ENCODE measurements at places on chromosomes 6 and 20.

DNA sequence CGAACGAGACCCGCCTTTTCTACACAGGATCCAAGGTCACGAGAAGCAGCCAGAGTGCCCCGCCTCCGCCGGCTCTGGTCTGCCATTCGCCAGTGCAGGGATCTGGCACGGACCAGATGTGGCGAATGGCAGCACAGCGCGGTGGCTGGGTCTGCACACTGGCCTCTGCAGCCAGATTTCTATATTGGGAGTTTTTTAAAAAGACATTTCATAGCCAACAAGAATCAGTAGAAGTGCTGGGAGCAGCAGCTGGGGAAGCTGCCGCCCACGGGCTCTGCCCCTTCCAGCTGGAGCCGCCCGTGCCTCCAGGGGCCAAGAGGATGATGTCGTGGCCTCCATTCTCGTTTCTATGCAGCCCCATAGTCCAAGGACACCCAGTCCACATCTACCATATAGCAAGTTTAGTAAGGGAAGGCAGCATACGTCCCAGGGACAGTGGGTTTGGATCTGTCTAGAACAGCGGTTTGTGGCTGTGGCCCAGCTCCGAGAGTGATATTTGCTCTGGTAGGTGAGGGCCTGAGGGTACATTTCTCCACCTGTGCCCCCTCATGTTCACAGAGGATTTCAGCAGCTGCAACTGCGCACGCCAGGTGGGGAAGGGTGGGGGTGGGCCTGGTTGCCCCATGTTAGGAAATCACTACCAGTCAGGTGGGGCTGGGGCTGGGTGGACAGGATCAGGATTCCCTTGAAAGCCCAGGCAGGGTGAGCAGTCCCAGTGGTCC is 333.7 kb downstream of the ZFAND3 start:
- no peak for DNase-seq

DNA sequence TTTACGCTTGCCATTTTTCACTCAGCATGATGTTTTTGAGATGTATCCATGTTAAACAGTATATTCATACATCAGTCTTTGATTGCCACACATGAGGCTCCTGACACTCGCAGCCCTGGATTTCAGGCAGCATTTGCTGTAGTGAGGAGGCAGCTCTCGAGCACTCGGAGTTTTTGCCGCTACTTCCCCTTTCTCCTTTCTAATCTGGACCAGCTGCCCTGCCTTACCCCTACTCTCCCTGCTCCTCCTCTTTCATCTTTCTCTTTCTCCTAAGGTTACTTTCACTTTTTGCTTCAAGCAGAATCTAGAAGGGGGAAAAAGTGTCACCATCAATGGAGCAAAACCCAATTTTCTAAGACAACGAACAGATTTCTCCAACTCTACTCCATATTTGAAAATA is 5.9 kb upstream of the CST3 start:
- DNase-seq = no peak

DNA sequence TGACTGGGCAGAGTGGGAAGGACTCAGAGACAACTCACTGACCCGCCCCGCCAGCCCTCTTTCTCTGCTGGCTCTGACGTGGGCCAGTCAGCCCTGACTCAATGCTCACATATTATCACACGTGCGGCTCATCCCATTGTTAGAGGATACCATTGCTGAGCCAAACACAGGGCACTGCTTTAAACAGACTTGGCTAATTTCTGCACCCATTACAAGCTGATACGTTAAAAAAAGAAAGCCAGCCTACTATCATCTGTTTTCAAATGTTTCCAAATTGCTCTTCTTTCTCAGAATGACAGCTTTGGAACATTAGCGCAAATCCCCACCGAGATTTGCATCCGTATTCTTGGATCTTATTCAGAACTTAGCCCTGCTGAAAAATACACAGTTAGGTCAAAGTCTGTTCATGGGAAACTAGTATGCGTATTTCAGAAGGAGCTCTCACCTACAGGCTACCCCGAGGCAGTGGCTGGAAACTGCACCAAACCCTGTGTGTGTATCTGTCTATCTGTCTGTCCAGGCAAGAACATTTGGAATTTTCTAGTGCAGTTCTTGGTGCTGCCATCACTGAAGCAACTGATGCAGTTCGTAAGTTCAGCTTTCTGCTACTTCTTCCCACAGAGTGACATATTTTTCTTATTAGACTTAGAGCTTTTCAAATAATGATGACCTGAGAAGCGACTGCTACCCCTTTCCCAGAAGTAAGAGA is 32.8 kb downstream of the RAMACL start:
- peak; percentile 55 for DNase-seq

DNA sequence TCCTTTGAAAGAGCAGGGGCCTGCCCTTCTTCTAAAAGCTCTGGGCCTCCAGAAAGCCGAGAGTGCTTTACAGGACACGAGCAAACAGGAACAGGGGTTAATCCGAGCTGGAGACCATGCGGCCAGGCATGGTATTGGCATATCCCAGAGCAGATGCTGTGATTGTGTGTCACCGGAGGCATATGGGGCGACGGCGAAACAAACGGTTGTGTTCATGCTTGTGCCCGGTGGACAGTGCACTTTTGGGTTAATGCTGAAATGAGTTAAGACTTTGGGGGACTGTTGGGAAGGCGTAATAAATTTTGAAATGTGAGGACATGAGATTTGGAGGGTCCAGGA is 1088.7 kb upstream of the DEFB115 start:
- no peak for DNase-seq

DNA sequence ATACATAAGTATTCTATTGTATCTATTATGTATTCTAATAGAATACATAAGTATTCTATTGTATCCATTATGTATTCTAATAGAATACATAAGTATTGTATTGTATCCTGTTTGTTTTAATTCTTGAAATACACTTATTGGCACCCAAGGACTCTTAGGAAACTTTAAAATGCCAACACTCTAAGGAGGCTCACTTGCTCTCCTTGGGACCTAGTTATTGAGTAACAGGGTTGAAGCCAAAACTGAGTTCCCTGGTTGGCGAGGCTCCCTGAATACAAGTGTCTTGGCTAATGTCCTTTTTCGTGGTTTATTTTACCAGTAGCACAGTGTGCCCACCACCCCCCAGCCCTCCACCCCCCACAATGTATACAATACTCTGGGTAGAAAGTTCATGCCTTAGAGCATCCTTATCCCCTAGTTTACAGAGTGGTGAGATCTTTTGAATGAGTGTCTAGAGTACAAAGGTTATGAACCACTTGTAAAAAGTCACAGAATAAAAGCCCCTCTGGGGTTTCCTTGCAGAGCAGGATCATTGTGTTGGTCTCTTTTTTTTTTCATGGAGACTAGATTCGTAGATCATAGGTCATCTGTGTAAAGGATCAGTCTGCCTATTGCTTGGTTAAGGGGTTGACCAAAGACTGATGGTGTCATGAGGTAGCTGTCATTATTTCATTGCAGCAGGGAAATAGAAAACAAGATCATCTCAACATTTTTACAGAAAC is 32.5 kb upstream of the PRDM1 start:
- DNase-seq = no peak

GRCh38 chr6:48505621-48506020 is 394.6 kb upstream of the PTCHD4 start:
- DNase-seq = no peak

- no peak for DNase-seq
These were observed 34.5 kb downstream of the KIF16B start for GRCh38 chr20:16538779-16539178.

DNA sequence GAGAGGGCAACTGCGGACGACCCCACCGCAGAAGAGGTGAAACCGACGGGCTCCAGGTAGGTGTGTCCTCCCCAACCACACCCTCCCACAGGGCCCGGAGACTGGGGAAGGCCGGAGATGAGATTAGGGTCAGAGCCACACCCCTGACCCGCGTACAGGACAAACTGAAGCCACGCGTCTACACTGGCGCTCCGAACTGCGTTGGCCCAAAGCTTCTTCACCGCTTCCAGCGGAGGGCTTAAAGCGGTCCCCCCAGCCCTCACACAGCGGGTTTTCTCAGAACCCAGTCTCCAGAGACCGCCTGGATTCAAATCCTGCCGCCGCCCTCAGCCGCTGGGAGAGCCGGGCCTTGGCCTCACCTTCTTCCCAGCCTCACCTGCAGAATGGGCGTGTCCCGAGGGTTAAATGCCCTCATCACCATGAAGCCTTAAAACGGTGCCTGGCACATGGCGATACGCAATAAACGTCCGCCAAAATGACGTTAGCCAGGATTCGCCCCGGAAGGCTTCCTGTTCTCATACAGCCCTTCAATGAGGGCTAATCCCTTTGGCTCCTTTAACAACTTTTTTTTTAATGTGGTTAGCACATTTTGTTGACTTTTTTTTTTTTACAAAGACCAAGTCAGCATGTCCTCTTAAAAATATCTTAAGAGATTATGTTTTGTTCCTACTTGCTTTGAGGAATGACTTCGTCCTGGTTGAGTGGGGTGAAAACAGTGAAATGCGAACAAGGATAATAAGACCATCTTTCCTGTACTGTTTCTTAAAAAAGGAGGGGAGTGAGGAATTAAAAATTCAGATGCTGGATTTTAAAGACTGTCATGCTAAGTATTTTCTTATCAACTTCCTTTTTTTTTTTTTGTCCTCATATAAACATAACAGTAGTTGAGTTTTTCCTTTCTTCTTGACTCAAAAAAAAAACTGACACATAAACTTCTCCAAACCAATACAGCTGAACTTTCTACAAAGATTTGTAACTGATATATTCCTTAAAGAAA is 15.1 kb upstream of the ZNF217 start:
- DNase-seq = no peak

GRCh38 chr20:63082308-63082938 is 75.7 kb upstream of the BHLHE23 start:
- DNase-seq = no peak

- peak; percentile 40 for DNase-seq
These were observed 95.3 kb downstream of the NFATC2 start for GRCh38 chr20:51447097-51447764.

DNA sequence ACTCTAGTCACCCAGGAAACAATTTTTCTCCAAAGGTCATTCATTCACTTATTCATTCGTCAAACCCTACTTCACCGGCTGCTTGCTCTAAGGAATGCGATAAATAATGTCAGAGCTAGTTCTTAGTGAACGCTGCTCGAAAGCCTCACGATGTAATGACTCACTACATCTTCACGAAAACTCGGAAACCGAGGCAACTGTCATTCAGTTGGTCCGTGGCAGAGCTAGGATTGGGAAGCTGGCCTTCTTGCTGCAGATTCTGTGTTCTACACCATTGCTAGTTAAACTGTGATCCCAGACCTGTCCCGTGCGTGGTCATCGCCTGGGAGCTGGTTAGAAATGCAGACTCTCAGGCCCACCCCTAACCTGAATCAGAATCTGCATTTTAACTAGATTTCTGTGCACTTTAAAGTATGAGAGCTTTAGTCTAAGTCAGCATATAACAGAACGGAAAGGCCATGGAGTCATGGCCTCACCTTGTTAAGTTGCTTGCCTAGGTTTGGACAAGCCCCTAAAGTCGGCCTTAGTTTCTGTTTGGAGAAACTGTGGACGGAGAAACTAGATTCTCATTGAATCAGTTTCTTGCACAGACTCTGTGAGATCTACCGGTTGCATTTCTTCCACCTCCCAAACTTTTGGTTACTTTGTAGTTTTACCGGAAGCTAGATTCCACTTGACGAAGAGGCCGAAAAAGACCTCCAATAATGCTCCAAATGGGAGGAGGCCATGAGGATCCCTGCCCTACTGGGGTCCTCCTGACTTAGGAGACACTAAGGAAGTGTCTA is 651 bp upstream of the CCND3 start:
- no peak for DNase-seq

GRCh38 chr6:33017694-33018353 is 8.4 kb upstream of the HLA-DOA start:
- no peak for DNase-seq

GRCh38 chr20:11604339-11604738 is 313.4 kb upstream of the BTBD3 start:
- no peak for DNase-seq

GRCh38 chr20:16388731-16389130 is 184.5 kb downstream of the KIF16B start:
- no peak for DNase-seq

DNA sequence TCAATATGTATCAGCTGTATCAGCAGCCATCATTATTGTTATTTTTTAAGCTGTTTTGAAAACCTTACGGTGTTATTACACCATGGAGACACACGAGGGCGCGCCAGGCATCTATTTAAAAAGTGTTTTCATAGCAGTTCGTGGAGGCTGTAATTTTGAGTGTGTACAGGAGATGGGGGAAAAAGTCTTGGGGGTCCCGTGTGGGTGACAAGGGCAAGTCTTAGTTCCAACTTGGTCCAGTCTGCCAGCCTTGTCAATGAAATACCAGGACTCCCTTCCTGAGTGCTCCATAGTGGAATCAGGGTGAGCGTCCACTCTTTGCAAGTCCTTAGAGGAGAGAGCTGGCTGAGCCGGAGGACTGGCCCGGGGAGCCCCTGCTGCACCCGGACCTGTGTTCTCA is 43.3 kb downstream of the SLC2A10 start:
- DNase-seq = peak; percentile 75

DNA sequence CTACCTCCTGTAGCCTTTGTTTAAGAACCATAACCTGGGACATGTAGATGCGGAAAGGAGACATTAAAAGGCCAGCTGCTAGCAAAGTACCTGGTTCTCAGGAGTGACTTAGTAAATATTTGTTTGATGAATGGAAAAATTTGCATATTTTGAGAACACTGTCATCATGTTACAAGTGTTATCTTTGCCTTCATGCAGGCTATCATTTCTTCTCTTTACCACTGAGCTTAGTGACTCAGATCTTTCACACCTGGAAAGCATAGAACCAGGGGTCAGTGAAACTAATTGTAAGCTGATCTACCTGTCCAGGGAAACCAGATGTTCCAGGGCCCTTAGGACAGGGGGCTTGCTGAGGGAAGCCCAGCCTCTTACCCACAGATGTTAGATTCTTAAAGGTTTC is 5.4 kb downstream of the ZFP57 start:
- no peak for DNase-seq

GRCh38 chr6:40918040-40918651 is 120.9 kb downstream of the UNC5CL start:
- no peak for DNase-seq

DNA sequence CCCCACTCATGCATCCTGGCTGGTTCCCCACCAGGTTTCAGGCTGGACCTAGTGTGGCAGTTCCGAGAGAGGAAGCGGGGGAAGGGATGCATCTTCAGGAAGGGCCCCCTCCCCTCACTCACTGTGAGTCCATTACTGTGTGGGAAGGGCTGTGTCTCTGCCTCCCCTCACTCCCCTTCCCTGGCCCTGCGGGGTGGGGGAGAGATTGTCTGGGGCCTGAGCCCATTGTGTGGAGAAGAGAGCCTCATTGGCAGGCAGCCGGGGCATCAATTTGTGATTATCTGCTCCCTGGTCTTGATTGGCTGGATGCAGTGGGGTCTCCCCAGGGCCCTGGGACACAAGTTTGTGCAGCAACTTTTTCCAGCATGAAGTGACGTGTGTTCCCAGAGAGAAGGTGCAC is 4.1 kb upstream of the MYT1 start:
- DNase-seq = no peak

DNA sequence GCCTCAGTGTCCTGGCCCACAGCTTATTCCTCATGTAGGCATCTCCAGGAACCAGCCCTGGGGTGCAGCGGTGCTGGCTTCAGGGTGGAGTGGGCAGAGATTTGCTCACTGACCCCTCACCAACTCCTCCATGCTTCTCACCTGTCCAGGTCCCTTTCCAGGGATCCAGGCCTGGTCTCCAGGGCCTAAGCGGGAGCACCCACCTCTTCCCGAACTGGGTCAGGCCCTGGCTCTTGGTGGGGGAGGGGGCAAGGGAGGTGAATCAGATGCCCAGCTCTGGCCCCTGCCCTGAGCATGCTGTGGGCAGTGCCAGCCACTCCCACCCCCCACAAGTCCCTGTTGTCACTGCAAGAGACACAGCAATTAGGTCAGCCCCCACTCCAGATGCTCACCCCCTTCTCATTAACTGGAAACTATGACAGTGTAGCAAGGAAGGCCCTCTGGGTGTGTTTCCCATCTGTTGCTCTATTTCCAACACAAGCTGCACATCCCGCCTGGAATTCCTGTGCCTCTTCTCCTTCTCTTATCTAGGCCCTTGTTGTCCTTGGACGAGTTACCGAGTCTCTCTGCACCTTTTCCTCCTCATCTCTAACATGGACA is 37.0 kb downstream of the MDFI start:
- no peak for DNase-seq

Measured in Ammon's horn (tissue), 1 donor.